Substantia nigra (tissue), 51 donors: ENCODE measurements at places on chromosomes 13 and 19.

- DNase-seq, result no peak
These were observed 159.5 kb downstream of the KDM4B start for GRCh38 chr19:5128251-5128935.

GRCh38 chr19:49468746-49469447 lies 5.1 kb upstream of the FLT3LG start:
- DNase-seq, result no peak

DNA sequence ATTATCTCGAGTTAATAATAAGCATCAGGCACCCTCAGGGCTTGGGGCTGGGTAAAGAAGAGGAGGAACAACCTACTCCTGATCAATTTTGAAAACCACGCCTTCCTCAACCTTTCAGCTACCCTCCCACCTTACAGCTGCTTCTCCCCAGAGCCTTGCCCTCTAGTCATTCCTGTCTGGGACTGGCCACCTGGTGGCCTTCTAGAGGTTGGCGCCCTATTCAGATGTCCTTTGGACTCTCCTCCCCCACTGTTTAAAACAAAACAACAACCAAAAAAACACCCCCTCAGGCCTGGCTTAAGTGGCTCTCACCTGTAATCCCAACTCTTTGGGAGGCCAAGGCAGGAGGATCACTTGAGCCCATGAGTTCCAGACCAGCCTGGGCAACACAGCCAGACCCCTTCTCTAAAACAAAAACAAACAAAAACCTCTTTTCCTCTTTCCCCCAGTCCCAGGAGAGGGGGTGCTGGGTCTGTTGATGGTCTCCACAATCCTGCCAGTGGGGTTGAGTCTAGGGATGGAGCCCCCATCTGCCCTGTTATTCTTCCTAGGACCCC lies 62.3 kb downstream of the CCDC70 start:
- DNase-seq, result no peak

DNA sequence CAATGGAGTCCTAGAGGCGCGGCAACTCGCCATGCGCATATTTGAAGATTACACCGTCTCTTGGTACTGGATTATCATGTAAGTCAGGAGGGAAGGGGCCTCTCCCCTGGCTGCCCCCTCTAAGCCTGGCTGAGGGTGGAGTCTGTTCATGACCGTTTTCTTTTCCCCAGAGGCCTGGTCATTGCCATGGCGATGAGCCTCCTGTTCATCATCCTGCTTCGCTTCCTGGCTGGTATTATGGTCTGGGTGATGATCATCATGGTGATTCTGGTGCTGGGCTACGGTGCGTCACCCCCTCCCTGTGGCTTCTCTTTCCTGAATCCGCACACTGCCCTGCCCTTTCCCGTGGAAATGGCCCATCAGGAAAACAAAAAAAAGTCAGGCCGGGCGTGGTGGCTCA lies 6.5 kb downstream of the SLC44A2 start:
- no peak for DNase-seq

GRCh38 chr19:36483653-36484052 lies 5.7 kb downstream of the ZNF566 start:
- no peak for DNase-seq

- no peak for DNase-seq
These were observed 41.1 kb downstream of the COL4A1 start for GRCh38 chr13:110265682-110266430.

DNA sequence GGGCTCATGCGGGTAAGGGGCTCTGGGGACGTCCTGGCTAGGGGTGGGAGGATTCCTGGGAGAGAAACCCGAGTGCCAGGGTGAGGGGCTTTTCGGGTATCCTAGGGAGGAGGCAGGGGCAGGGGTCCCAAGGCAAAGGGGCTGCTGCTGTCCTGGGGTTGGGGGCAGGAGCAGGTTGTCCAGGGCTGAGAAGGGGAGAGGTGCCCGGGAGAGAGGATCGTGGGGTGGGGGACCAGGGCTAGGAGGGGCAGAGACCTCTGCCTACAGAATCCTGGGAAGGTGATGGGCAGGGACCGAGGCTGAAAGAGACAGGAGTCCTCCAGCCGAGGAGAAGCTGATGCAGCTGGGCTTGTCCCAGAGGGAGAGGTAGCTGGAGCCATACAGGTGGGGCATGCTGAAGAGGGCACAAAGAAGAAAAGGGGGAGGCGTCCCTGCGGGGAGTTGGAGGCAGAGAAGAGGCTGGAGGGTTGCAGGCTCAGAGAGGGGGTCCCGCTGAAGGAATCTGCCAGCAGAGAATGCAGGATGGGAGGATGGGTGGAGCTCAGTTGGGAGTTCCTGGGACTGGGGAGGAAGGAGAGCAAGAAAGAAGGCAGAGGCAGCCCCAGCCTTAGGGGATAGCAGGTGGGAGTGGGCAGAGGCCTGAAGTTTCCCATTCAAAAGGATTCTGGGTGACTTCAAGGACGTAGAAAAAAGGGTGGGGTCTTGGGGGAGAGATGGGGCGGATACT lies 574 bp downstream of the CYP2S1 start:
- no peak for DNase-seq

DNA sequence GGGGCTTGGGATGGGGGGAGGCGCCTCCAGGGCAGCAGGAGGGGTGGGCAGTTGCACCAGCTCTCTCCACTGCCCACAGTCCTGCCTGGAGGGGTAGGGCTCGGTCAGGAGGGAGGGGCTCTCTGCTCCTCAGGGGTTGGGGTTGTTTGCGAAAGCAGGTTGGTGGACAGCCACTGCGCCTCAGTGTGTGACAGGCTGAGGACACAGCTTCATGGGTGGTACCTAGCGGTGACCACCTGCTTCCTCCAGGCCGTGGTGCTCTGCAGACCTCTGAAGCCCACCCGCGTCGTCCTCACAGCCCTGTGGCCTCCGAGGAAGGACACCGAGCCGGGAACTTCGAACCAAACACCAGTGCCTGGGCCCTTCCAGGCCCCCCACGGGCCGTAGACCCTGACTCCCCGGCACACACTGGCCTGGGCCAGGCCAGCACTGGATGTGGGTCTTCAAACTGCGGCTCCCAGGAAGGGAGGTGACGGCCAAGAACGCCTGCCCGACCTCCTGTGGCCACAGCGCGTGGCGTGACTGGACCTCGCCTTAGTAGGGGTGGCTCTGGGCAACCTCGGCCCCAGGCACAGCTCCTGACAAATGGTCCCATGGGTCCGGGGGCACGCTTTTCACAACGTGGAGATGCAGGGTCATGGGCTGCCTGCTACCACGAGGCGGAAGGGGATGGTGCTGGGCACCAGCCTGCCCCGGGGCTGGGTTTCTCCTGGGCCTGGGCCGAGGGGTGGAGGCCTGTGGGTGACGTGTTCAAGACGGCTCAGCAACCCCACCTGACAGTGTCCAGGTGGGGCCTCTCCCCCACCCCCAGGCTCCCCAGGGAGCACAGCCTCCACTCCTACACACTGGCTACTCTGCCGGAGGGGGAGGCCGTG lies 173.2 kb downstream of the KDM4B start:
- DNase-seq, result no peak

DNA sequence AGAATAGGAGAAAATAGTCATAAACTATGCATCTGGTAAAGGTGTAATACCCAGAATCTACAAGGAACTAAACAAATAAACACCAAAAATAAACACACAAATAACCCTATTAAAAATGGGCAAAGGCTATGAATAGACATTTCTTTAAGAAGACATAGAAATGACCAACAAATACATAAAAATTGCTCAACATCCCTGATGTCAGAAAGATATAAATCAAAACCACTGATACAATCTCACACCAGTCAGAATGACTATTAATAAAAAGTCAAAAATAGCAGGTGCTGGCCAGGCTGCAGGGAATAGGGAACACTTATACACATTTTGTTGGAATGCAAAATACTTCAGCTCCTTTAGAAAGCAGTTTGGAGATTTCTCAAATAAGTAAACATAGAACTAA lies 352.1 kb upstream of the SLITRK1 start:
- no peak for DNase-seq
